ENCODE measurements at places on chromosomes 3 and 15. TPM values are rescaled to one million over a fixed set of nuclear protein-coding genes. Genes with fewer than 3 reads are reported as not detected.

DNA sequence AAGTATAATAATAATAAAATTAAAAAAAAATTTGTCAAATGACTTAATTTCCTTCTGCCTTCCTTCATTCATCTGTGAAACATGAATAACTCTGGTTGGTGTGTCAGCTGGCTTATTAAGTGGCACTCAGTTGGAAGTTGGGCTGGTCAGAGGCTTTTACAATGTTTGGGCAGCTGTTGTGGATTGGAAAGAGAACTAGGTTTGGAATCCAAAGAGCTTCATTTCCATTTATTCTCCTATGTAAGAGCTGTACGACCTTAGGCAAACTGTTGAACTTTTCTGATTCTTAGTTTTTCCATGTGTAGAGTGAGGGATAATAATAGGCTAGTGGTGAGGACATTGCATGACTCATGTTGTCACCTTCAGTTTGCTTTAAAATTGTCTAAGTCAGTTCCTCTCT is 606.7 kb downstream of the PDCD6IP start:
- H3K27me3 ChIP-seq = no peaks in the 10 kb centered on the region
- no peak overlapping the region for H3K27ac ChIP-seq
- H3K4me1 ChIP-seq = no peaks in the 10 kb centered on the region

CNTN6 gene
- not detected for total RNA-seq

- H3K4me3 ChIP-seq = no peak overlapping the region
- no peak overlapping the region for H3K27ac ChIP-seq
- H3K36me3 ChIP-seq = no peaks in the 10 kb centered on the region
- no peaks in the 10 kb centered on the region for H3K4me1 ChIP-seq
- no peak for DNase-seq
Observed at GRCh38 chr3:157789162-157789561, 285.9 kb upstream of the VEPH1 start.

GRCh38 chr3:185629554-185630181 is 43.6 kb downstream of the SENP2 start:
- H3K27ac ChIP-seq = no peak overlapping the region
- no peaks in the 10 kb centered on the region for H3K27me3 ChIP-seq
- H3K36me3 ChIP-seq = peaks cover 16% of the 10 kb centered on the region
- H3K4me1 ChIP-seq = peaks cover 4% of the 10 kb centered on the region
- no peak overlapping the region for H3K4me3 ChIP-seq
- DNase-seq = no peak

DNA sequence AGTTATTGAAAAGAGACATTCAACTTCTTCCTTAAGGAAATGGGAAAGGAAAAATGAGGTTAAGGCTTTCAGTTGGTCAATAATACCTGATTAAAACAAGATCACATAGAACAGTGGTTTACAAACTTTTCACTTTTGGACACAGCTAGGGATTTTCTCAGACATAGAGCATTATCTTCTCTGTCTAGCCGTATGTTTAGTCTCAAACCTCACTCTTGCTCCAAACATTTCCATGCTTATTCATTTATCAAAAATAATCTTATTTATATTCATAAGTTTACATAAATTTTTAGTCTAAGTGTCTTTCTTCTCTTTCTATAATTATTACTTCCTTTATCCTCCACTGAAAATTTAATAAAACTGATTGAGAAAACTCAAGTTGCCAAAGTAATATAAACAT is 114.2 kb upstream of the AZI2 start:
- no peaks in the 10 kb centered on the region for H3K36me3 ChIP-seq
- no peaks in the 10 kb centered on the region for H3K27me3 ChIP-seq
- no peak overlapping the region for H3K27ac ChIP-seq
- H3K4me1 ChIP-seq = no peaks in the 10 kb centered on the region
- no peak for DNase-seq

LARP6 gene
- not detected for total RNA-seq

DNA sequence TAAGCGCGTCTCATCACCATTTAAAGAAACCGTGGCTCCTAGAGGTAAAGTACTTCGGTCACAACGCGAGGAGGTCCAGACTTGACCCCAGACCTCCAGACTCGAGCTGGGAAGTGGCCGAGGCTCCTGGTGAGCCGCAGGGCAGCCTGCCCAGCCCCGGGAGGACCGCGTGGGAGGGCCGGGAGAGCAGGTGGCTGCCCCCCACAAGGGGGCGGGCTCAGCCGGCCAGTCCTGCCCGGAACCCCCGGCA is at the start of gene SLC27A2:
Gene SLC27A2 (plus strand): TSS at position 228 of the 250 bp plus-strand sequence. CDS start 232 bp downstream, outside the sequence.
- H3K4me1 ChIP-seq = peaks cover 37% of the 10 kb centered on the region
- peak within 1 kb of the TSS; percentile 98 for H3K4me3 ChIP-seq
- H3K27me3 ChIP-seq = peaks cover 17% of the 10 kb centered on the region
- peaks cover 15% of the 10 kb centered on the region for H3K36me3 ChIP-seq
- peak within 1 kb of the TSS; percentile 78 for H3K27ac ChIP-seq

DNA sequence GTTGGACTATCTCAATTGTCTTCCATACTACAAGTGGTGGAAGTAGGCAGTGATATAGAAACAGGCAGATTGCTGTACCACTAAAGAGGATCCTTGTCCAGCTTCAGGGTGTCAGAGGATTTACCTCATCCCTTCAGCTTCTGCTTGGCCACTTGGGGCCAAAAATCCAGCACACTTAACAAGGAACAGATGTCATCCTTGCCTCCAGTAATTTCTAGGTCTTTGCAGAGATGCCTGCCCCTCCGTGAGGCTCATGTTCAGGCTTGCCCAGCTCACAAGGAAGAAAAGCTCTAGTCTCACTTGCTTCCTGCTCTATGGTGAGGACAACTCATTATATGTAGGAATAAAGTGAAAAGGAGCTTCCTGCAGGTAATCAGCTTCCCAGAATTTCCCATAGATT is 510.3 kb downstream of the EPHA3 start:
- H3K27ac ChIP-seq = no peak overlapping the region
- no peaks in the 10 kb centered on the region for H3K27me3 ChIP-seq
- H3K4me3 ChIP-seq = no peak overlapping the region
- H3K4me1 ChIP-seq = no peaks in the 10 kb centered on the region
- no peaks in the 10 kb centered on the region for H3K36me3 ChIP-seq
- no peak for DNase-seq

DNA sequence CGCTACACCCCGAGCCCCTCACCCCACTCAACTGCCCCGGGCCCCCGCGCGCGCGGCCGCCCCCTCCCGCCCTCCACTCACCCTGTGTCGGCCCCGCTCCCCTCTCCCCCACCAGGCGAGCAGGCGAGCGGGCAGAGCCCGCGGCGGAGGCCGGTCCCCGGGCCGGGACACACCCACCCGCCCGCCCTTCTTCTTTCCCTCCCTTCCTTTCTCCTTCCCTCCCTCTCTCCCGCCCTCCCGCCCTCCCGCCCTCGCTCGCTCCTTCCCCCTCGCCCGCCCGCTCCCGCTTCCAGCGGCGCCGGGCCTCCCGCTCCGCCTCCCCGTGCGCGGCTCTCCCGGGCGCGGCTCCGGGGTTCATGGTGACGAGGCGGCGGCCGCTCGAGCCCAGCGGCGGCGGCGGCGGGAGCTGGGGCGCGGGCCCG is at the start of gene CTDSPL:
Gene CTDSPL (plus strand): TSS at position 261 of the 422 bp plus-strand sequence. CDS start 320 bp downstream, outside the sequence.
- H3K4me3 ChIP-seq = peak within 1 kb of the TSS; percentile 75
- H3K4me1 ChIP-seq = peaks cover 17% of the 10 kb centered on the region
- H3K27ac ChIP-seq = no peak within 1 kb of the TSS
- no peaks in the 10 kb centered on the region for H3K36me3 ChIP-seq
- H3K27me3 ChIP-seq = peaks cover 14% of the 10 kb centered on the region

MORC1 gene
- total RNA-seq = not detected

GRCh38 chr15:25849157-25849921 is 13.8 kb downstream of the ATP10A start:
- H3K27me3 ChIP-seq = no peaks in the 10 kb centered on the region
- peak overlapping the region; percentile 82 for H3K4me3 ChIP-seq
- H3K36me3 ChIP-seq = peaks cover 11% of the 10 kb centered on the region
- H3K27ac ChIP-seq = peak overlapping the region; percentile 88
- DNase-seq = peak; percentile 52

DNA sequence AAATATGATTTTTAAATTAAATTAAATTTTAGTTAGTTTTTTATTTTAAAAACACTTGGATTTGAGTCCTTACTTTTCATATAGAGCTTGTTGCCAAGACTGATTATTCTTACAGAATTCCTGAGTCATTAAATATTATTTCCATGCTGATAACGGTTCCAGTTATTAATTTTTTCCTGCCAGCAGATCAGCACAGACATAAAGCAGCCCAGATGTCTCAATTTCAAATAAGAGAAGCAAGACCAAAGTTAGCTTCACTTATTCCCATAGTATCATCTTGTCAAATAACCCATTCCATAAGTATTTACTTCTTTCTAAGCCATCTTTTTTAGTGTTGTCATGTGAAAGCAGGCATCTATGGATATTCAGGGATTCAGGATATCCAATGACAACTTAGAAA is 75.3 kb downstream of the SSR3 start:
- H3K27me3 ChIP-seq = peaks cover 5% of the 10 kb centered on the region
- no peak overlapping the region for H3K27ac ChIP-seq
- DNase-seq = no peak
- no peak overlapping the region for H3K4me3 ChIP-seq
- no peaks in the 10 kb centered on the region for H3K36me3 ChIP-seq

TM4SF18 gene
- not detected for total RNA-seq

GRAMD1C gene
- 0.64 TPM for total RNA-seq

GRCh38 chr3:57391767-57392166 is 99.3 kb upstream of the ASB14 start:
- no peaks in the 10 kb centered on the region for H3K27me3 ChIP-seq
- no peak for DNase-seq
- no peaks in the 10 kb centered on the region for H3K36me3 ChIP-seq
- no peak overlapping the region for H3K27ac ChIP-seq

DNA sequence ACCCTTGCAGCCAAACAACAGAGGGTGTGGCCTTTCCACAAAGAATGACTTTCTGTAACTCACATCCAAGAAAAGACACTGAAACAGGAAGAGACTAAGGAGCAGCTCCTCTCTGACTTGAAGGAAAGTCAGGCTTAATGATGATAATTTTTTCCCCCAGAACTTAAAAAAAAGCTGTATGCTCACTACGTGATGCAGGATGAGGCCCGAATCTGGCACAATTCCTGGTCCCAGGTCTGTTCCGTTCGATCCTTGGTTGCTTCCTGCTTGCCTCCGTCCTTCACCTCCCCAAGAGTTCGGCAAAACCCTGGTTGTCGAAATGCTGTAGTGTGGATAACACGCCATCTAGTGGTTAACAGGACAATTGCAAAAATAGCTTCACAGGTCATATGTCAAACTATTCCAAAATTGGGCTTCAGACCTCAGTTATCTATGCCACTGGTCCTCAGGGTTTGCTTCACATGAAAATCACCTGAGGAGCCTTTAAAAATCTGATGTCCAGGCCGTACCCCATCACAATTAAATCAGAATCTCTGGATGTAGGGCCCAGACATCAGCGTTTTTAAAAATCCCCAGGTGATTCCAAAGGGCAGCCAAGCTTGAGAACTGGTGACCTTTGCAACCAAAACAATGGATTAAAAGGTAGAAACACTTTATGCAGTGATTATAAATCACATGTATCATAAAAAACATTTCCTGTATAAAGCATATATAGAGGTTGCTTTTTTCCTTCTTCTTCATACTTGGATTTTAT is 28.1 kb upstream of the SYNM start:
- H3K27ac ChIP-seq = no peak overlapping the region
- H3K4me3 ChIP-seq = peak overlapping the region; percentile 70
- peak; percentile 43 for DNase-seq

SLC12A8 gene
- total RNA-seq = 0.48 TPM

DNA sequence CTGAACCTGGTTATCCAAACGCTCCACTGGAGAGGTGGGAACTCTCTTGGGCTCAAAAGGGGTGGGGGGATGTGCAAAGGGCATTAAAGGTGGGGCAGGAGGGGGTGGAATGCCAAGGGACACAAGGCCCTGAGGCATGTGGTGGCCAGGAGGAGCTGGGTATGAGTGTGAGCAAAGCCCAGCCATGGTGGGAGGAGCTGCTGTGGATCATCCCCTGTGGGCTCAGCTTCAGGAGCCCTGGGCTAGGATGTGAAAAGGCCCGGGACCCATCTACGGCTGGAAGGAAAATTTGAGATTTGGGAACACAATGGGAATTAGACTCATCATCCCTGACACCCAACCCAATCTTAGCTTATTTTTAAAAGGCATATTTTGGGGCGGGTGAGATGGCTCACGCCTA is 33.3 kb downstream of the MGLL start:
- H3K4me1 ChIP-seq = no peaks in the 10 kb centered on the region
- no peak overlapping the region for H3K4me3 ChIP-seq
- no peak overlapping the region for H3K27ac ChIP-seq
- no peak for DNase-seq
- peaks cover 23% of the 10 kb centered on the region for H3K27me3 ChIP-seq

DNA sequence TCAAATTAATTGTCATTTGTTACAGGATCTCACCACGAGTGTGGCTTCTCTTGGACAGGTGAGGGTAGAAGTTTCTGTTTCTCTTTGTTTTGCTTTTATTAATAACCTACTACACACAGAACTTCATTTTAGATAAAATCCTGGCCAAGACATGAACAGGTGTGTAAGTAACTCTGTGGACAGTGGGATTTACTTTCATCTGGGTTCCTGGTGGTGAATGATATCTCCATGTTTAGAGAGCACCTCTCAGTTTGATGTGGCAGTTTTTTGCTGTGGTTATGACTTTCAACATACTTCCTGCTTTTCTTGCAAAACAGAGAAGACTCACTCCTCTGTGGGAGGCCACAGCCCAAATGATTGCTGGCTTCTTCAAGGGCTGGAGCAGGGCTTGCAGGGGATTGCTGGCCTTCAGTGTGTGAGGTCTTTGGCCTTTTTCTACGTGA is 71.1 kb upstream of the XCR1 start:
- H3K27me3 ChIP-seq = peaks cover 30% of the 10 kb centered on the region
- peak; percentile 76 for DNase-seq
- H3K36me3 ChIP-seq = peaks cover 13% of the 10 kb centered on the region
- peaks cover 42% of the 10 kb centered on the region for H3K4me1 ChIP-seq
- H3K27ac ChIP-seq = peak overlapping the region; percentile 85

MTHFS gene
- 46.2 TPM for total RNA-seq

TUSC7 gene
- not detected for total RNA-seq

- no peaks in the 10 kb centered on the region for H3K27me3 ChIP-seq
- peaks cover 3% of the 10 kb centered on the region for H3K4me1 ChIP-seq
- no peak overlapping the region for H3K27ac ChIP-seq
- H3K4me3 ChIP-seq = no peak overlapping the region
Observed at GRCh38 chr3:108565506-108565905, 23.7 kb downstream of the CIP2A start.

ITIH1 gene
- total RNA-seq = not detected

- H3K36me3 ChIP-seq = no peaks in the 10 kb centered on the region
- H3K27me3 ChIP-seq = no peaks in the 10 kb centered on the region
- no peak overlapping the region for H3K27ac ChIP-seq
- H3K4me1 ChIP-seq = peaks cover 3% of the 10 kb centered on the region
Observed at GRCh38 chr3:52435246-52436101, 9.4 kb downstream of the SEMA3G start.

- H3K4me1 ChIP-seq = no peaks in the 10 kb centered on the region
- H3K36me3 ChIP-seq = no peaks in the 10 kb centered on the region
- no peak overlapping the region for H3K4me3 ChIP-seq
- no peak for DNase-seq
- H3K27ac ChIP-seq = no peak overlapping the region
Observed at GRCh38 chr3:68809596-68809995, 122.8 kb downstream of the TAFA4 start.

GRCh38 chr3:169300436-169300835 is 363.1 kb downstream of the MECOM start:
- no peaks in the 10 kb centered on the region for H3K36me3 ChIP-seq
- H3K27ac ChIP-seq = no peak overlapping the region
- no peak overlapping the region for H3K4me3 ChIP-seq
- no peak for DNase-seq
- no peaks in the 10 kb centered on the region for H3K4me1 ChIP-seq

All from activated CD4-positive, alpha-beta memory T cell treated with anti-CD3 and anti-CD28 coated beads for 36 hours (primary cell).